ENCODE measurements at places on chromosomes 16 and 17. TPM values are rescaled to one million over a fixed set of nuclear protein-coding genes. Genes with fewer than 3 reads are reported as not detected.

DNA sequence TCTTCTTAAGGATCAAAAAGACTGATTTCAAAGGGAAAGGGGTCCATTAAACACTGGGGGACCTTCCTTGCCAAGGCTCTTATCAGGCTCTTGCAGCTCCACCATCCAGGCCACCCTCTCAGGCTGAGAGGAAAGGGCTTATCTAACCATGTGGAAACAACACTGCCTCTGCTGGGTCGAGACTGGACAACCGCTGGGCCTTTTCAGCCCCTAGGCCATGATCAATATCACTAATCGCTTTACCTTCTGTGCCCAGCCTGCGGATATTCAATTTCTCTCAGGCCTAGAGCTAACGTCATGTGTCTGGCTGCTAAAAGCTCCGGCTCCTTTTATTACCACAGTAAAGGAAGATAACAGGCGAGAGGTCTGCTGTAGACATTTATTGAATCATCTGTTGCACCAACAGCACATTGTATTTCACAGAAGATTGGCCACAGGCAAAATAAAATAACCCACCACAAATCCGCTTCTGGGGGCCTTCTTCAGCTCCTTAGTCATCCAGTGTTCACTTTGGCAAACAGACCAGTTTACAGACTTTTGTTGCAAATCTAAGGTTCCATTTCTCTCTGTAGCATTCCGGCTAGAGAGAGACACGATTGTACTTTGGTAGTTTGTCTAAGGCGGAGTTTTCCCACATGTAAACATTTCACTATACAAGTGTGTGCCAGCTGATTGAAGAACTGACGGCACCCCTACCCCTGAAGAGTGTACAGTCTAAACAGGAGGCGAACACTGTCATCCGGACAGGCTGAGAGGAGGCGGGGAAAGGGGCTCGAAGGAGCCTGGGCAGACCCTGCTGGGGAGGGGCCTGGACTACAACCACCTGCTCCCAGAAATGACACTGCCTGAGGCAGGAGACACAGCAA is 13.9 kb downstream of the CYB561 start:
- DNase-seq, result peak; percentile 55

- no peak for DNase-seq
Observed at GRCh38 chr17:66190738-66191592, 968 bp downstream of the CEP112 start.

DNA sequence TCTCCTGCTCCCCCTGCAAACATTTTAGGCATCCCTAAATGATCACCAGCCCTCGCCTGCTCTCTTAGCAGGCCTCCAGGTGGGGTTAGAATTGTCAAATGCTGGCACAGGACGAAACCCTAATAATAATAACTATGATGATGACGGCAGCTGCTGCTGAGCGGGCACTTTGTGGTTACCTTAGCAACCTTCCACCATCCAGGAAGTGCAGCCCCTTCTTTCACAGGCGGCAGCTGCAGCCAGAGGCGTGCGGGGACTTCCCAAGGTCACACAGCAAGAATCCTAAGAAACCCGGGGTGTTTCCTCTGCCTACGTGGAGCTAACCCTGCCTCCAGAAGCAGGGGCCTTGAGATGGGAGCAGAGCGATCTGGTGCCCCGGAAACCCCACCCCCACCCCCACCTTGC is 22.4 kb upstream of the EIF1 start:
- no peak for DNase-seq

DNA sequence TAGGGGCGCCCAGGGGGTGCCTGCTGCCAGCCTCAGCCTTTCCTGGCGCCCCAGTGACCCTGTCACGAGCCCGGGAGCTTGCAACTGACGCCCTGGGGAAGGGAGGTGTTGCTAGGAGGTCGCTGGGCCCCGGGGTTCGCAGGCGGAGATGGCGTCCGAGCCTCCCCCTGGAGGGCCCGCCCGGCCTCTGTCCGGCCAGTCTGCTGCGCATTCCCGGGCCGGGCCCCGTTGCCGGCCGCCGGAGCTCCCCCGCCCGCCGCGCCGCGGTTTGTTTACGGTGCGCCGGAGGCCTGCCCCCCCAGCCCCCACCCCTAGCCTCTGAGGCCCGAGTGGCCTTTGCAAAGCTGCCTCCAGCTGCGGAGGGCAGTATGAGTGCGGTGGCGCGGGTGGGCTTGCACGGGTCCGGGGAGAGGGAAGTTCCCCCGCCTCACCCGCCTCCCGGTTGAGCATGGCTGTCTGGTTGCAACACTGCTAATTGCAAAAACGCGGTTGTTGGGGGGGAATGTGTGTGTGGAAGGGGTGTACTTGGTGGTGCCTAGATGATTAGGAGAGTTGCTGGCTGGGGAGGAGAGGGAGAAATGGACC is 514 bp downstream of the THRA start:
- DNase-seq, result peak; percentile 78

- no peak for DNase-seq
Observed at GRCh38 chr17:67837965-67838364, 12.7 kb downstream of the BPTF start.

- DNase-seq, result no peak
Observed at GRCh38 chr16:87412371-87412995, 20.3 kb downstream of the MAP1LC3B start.

DNA sequence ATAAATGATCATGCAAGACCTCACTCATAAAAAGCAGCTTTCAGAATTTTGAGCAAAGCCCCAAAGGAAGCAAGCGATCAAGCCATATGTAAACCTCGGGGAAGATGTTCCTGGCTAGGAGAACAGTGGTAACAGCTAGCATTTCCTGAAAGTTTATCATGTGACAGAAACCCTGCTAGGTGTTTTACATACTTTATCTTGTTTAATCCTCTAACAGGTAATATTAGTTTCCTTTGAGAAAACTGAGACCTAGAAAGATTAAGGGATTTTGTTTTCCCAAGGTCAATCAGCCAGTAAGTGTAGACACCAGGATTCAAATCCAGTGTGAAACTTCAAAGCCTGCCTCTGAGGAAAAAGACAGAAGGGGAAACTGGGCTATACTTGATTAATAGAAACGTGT is 362.4 kb upstream of the MAF start:
- no peak for DNase-seq

- no peak for DNase-seq
Observed at GRCh38 chr17:56310782-56311181, 157.5 kb downstream of the ANKFN1 start.

- DNase-seq, result no peak
Observed at GRCh38 chr17:79871131-79871530, 31.9 kb upstream of the CBX4 start.

DNA sequence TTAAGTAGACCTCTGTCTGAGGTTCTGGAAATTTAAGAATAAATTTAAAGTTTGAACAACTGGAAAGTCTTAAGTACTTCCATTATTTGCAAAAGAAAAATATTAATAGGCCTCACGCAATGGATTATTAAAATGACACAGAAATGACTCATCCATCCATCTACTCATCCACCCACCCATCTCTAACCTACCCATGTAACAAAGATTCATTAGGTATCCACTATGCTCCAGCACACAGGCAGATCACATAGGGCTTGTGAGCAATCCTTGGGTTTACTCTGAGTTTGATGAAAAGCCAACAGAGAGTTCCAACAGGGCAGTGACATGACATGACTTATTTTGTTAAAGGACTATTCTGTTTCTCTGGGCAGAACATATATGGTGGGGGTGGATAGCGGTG is 93.3 kb downstream of the HELZ start:
- no peak for DNase-seq

DNA sequence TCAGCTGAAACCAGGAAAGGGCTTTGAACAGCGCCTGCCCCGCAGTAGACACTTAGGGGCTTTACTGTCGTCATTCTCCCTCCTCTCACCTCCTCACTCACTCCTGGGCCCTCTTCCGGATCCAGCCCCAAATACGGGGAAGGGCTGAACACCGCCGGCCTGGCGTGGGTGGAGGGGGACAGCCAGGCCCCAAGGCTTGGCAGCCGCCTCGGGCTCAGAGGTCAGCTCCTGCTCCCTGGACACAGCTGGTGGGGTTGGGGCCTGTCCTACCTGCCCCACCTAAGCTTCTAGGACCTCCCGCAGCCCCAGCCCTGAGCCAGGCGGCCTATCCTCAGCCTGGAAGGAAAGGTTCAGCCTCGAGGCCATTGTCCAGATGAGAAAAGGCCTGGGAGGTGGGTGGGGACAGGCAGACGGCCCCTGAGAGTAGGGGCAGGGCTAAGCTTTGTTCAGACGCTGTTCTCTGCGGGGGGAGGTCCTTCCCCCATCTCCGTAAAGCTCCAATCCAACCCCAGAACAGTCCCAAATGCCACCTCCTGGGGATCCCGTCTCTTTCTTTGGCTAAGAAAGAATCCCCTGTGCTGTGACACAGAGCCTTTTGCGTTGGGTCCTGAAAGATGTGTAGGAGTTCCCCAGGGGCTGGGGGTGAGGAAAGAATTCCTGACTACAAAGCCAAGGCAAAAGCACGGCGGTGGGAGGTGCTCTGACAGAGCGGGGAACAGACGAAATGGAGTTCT is 881 bp upstream of the LLGL1 start:
- peak; percentile 55 for DNase-seq

DNA sequence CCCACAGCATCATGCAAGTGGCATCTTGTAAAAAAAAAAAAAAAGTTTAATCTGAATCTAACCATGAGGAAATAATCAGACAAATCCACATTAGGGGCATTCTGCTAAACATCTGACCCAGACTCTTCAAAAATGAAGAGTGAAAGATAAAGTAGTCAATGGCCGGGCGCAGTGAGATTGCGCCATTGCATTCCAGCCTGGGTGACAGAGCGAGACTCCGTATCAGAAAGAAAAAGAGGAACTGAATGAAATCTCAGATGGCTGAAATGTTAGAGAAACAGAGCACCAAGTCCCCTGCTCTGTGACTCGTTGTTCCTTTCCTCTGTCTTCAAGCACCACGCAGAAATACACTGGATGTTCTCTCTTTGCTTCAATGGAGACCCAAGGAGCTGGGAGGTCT is 12.7 kb upstream of the RNF135 start:
- DNase-seq, result no peak

- DNase-seq, result no peak
Observed at GRCh38 chr17:35295686-35296085, 52.8 kb downstream of the SLFN5 start.

DNA sequence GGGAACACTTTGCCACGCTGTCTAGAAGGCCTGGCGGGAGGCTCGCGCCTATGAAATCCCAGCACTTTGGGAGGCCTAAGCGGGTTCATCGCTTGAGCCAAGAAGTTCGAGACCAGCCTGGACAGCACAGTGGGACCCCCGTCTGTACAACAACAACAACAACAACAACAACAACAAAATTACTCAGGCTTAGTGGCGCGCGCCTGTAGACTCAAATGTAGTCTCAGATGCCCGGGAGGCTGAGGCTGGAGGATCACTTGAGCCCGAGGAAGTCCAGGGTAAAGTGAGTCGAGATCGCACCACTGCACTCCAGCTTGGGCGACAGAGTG is 297 bp upstream of the SLFN13 start:
- DNase-seq, result no peak

GRCh38 chr17:48995304-48995973 is 1.7 kb upstream of the IGF2BP1 start:
- DNase-seq, result no peak

DNA sequence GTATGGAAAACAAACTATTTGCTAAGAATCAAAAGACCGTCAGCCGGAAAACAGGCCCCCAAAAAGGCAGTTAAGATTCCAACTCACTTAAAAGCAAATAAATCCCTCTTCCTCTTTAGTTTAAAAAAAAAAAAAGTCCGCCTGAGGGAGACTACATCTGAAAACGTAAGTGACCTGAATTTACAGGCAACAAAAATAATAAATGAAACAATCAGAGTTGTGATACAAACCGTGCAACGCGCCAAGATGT is 1.1 kb downstream of the KANSL1 start:
- DNase-seq, result no peak

GRCh38 chr16:77584205-77584859 is 138.0 kb upstream of the NUDT7 start:
- DNase-seq, result peak; percentile 56

- no peak for DNase-seq
Observed at GRCh38 chr17:28228109-28228840, 90.7 kb upstream of the TMEM97 start.

DNA sequence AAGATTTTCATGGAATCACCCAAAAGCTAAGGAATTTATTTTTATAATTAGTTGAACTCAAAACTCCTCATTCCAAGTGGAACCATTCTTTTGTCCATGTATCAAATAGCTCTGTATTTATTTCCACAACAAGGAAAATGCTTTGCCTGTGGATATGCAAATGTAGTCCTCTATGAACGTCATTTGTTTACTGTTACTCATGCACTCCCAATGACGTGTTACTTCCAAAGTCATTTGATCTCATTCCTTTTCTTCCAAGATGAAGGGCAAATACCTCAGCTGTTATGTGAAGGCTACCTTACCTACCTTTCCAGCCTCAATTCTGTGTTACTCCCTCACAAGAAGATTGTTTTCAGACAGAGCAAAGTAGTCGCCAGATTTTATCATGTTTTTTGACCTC is 83.7 kb downstream of the ITFG1 start:
- DNase-seq, result no peak

DNA sequence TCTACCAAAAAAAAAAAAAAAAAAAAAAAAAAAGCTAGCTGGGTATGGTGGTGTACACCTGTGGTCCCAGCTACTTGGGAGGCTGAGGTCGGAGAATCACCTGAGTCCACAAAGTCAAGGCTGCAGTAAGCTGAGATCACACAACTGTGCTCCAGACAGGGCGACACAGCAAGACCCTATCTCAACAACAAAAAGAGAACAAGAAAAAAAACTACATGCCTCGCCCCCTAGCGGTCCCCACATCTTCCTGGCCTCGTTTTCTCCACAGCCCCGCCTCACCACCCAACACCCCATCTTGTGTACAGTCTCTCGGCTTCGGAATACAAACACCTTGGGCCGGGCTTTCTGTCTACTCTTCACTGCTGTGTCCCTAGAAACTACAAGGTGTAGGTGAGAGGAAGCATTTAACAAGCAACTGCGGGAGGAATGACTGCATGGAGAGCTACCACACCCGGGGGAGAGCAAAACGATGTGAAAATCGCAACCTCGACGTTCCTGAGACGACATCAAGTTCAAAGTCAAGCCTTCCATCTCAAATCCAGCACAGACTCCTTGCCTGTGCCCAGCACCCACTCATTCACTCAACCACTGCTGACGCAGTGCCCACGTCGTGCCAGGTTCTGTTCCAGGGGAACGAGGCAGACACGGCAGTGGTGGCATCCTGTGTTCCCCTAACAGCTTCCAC is 9.0 kb downstream of the NTAN1 start:
- no peak for DNase-seq

DNA sequence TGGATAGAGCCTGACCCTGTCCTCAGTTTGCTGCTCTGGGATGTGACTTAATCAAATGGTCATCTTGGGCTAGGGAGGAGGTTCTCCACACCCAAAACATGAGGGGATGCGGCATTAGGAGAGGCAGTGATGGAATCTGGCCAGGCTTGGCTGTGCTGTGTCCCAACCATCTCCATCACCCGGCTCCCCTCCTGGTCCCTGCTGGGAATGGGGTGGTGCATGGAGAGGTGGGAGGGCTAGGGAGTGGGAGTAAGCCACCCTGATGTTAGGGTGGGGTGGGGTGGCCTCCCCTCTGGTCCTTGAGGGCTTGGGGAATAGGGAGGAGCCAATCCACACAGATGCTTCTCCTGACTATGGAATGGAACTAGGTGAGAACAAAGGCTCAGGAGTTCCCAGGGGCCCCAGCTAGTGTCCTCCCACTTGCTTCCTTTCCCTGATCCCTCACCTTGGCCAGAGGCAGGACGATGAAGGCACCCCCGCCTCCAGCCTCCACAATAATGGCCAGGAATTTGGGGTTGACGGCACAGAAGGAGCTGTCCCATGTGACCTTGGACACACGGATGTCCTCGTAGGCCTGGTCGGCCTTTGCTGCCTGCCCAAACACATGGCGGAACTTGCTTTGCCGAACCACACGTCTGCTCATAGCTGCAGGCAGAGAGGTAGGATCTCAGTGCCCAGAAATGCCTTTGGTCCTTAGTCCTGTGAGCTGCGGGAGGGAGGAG is 1.8 kb downstream of the CORO6 start:
- DNase-seq, result no peak

The MMP28 gene
- total RNA-seq, result 43.7 TPM

The GCGR gene
- total RNA-seq, result 0.98 TPM

The CCL8 gene
- 1.6 TPM for total RNA-seq

The RETREG3 gene
- 56.4 TPM for total RNA-seq
